Testis (tissue), 5 donors: ENCODE measurements at places on chromosomes 12 and 14. TPM values are rescaled to one million over a fixed set of nuclear protein-coding genes. Genes with fewer than 3 reads are reported as not detected.

DNA sequence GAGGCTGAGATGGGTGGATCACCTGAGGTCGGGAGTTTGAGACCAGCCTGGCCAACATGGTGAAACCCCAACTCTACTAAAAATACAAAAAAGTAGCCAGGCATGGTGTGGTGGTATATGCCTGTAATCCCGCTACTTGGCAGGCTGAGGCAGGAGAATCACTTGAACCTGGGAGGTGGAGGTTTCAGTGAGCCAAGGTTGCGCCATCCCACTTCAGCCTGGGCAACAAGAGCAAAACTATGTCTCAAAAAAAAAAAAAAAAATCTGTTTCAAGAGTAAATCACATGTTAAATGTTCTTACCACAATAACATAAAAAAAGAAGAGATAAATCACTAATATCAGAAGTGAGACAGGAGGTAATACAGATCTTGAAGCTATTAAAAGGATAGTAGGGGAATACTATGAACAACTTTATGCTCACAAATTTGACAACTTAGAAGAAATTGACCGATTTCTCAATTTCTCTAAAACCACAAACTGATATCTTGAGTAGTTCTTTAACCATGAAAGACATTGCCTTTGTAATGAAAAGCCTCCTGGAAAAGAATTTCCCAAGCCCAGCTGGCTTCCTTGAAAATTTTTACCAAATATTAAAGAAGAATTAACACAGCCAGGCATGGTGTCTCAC is 37.7 kb downstream of the TAOK3 start:
- no peak overlapping the region for H3K27ac ChIP-seq
- no peaks in the 10 kb centered on the region for H3K4me1 ChIP-seq
- H3K4me3 ChIP-seq, result no peak overlapping the region
- no peaks in the 10 kb centered on the region for H3K36me3 ChIP-seq
- no peak for DNase-seq

- H3K4me1 ChIP-seq, result peaks cover 11% of the 10 kb centered on the region
- peak overlapping the region; percentile 97 for H3K27ac ChIP-seq
- no peaks in the 10 kb centered on the region for H3K36me3 ChIP-seq
- peak overlapping the region; percentile 88 for H3K4me3 ChIP-seq
- no peaks in the 10 kb centered on the region for H3K27me3 ChIP-seq
- peak; percentile 45 for DNase-seq
Observed at GRCh38 chr12:12265571-12266388, 1.1 kb downstream of the LRP6 start.

DNA sequence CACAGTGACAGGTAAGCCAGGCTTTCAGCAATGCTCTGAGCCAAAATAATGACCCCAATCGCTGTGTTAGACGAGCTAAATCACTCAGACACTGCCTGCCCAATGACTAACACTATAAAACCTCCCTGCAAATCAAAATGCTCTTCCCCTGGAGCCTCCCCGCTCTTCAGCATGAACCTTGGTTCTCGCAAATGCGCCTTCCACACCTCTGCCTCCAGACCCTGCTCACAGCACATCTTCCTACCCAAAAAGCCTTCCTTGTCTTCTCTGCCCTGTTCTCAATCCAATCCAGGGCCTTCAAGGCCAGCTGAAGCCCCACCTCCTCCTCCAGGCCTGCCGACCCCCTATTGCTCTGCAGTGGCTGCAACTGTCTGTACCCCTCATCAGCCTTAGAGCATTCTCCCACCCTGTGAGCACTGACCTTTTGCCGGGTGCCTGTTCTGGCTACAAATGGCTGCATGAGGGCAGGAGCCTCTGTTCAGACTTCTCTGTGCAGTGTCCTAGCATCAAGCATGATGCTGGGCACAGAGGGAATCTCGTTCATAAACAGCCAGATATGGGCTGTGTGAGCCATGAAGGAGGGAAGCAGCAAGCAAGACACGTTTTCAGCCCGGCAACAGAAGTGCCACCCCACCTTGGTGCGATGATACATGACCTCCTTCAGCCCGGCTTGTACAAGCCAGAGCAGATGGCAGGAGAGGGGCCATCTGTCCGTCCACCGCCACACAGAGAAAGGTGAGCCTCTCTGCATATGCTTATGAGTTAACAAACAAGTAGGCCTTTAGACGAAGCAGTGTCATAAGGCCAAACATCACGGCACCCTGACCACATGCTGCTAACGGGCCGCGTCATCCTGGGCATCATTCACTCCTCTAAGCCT is 64.5 kb upstream of the DDX11 start:
- no peak overlapping the region for H3K4me3 ChIP-seq
- no peaks in the 10 kb centered on the region for H3K36me3 ChIP-seq

- H3K4me3 ChIP-seq, result no peak overlapping the region
- H3K4me1 ChIP-seq, result no peaks in the 10 kb centered on the region
- no peaks in the 10 kb centered on the region for H3K36me3 ChIP-seq
- no peaks in the 10 kb centered on the region for H3K27me3 ChIP-seq
Observed at GRCh38 chr12:112607427-112607826, 184.1 kb upstream of the RPH3A start.

DNA sequence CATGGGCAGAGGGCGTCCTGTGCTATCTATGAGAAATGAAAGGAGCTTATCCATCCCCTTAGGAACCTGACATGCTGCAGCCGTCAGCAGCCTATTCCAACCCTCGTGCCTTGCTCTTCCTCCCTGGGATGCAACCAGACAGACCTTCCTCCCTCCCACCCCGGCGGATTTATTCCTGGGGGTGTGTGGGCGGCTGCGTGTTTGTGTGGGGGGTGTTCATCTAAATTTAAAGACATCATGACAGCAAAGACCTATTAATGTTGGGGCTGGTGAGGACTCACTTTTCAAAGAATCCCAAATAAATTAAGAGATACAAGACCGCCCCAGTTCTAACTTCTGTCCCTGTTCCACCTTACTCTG is 52.0 kb downstream of the WSCD2 start:
- H3K4me1 ChIP-seq, result no peaks in the 10 kb centered on the region
- H3K27ac ChIP-seq, result no peak overlapping the region
- no peaks in the 10 kb centered on the region for H3K36me3 ChIP-seq
- no peak for DNase-seq
- H3K4me3 ChIP-seq, result no peak overlapping the region

DNA sequence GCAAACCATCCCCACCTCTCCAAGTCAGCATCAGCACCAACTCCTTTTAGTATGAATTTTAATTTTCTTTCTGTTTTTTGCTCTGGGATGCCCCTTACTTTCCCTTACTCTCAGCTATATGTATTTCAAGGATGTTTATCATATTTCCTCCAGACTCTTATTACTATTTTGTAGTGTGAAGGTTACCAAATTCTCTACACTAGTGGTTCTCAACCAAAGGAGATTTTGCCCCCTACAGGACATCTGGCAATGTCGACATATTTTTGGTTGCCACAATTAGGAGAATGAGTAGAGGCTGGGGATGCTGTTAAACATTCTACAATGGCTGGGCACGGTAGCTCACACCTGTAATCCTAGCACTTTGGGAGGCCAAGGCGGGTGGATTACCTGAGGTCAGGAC is 29.1 kb upstream of the SOS2 start:
- peak; percentile 23 for DNase-seq
- H3K4me1 ChIP-seq, result no peaks in the 10 kb centered on the region
- H3K4me3 ChIP-seq, result no peak overlapping the region

DNA sequence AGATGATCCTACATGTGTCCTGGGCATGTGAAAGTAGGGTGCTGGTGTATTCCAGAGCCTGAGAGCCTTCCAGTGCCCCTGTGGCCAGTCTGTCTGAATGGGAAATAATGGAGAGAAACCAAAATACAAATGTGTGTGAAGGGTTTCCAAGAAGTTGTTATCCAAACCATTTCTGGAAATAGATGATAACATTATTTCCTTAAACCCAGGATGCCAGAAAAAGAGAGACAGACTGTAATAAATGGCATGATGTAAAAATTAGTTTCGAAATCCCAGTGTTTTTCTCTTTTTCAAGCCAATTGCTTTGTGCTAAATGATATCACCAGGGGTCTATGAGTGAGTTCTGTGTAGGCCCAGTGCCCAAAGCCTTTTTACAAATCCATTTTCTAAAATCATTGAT is 175.3 kb downstream of the PHLDA1 start:
- no peak for DNase-seq
- no peaks in the 10 kb centered on the region for H3K4me1 ChIP-seq
- no peak overlapping the region for H3K27ac ChIP-seq
- H3K27me3 ChIP-seq, result no peaks in the 10 kb centered on the region

DNA sequence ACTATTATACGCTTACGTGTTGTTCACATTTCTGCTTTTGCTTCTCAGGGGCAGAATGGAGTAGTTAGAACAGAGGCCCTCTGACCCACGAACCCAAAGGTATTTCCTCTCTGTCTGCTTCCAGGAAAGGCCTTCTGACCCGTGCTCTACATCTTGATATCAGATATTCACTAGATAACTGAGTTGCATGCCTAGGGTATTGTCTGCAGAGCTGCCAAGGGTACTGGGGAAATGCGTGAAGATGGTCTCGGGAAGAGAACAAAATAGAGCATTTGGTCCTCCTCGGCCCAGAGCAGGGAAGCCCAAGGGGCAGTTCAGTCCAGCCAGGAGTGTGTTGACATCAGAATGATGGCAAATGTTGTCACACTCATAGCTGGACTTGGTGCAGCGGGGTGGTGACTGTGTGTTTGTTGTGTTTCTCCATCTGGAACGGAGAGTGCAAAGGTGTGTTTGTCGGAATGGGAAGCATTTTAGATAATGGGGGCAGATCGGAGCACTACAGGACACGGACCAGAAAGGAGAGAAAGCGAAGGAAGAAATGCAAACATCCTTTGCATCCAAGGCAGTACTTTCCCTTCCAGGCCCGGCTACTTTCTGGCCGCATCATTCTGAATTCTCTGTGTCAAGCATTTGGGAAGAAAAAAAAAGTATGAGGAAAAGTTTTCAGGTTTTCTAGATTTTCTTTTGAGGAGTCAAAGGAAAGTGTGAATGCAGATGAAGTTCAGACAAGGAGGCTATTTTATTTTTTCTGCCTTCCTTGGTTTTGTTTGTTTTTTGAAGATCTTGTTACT is 8.1 kb downstream of the GLT1D1 start:
- H3K4me3 ChIP-seq, result no peak overlapping the region
- no peaks in the 10 kb centered on the region for H3K36me3 ChIP-seq
- no peak overlapping the region for H3K27ac ChIP-seq
- no peak for DNase-seq
- H3K27me3 ChIP-seq, result no peaks in the 10 kb centered on the region
- H3K4me1 ChIP-seq, result no peaks in the 10 kb centered on the region

DNA sequence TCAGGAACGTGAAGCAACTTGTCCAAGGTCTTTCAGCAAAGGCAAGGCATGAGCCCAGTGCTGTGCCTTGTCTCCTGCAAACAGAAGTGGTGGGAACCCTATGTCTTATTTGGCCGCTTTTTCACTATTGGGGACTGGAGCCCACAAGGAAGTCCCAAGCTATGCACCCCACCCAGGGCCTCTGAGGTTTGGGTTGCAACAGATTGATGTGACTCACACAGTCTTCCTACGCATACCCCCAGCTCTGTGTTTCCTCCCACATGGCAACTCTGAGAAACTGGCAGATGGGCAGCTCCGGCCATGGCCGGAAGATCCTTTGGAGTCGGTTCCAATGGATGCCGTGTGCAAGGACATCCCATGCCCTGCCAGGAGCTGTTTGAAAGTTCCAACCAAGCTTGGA is 28.3 kb upstream of the CMKLR1 start:
- peak; percentile 25 for DNase-seq
- no peak overlapping the region for H3K27ac ChIP-seq
- no peak overlapping the region for H3K4me3 ChIP-seq
- H3K36me3 ChIP-seq, result no peaks in the 10 kb centered on the region

DNA sequence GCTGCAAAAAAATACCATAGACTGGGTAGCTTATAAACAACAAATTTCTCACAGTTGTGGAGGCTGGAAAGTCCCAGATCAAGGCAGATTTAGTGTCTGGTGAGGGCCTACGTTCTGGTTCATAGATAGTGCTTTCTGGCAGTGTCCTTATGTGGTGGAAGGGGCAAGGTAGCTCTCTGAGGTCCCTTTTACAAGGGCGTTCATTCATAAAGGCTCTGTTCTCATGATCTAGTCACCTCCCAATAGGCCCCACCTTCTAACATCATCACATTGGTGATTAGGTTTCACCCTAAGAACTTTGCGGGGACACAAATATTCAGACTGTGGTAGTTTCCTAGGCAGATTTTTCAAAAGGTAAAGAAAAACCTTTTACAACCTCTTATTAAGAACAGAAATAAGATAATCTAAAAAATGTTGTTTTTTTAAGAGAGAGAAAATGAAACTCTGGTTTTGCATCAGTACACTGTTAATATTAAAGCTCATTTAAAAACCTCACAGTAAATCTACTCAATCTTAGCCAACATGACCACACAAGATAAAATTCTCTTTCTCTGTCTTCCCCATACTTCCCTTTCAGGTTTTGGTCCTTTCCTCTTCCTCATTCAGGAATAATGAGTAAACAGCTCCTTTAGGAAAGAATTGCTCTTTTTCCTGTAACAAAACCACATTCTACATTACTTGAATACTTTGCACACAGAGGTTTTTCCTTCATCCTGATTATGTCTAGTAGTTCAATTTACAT is 117.5 kb downstream of the UNC79 start:
- H3K36me3 ChIP-seq, result no peaks in the 10 kb centered on the region
- no peak overlapping the region for H3K4me3 ChIP-seq
- H3K27ac ChIP-seq, result no peak overlapping the region
- no peaks in the 10 kb centered on the region for H3K4me1 ChIP-seq
- no peak for DNase-seq

DNA sequence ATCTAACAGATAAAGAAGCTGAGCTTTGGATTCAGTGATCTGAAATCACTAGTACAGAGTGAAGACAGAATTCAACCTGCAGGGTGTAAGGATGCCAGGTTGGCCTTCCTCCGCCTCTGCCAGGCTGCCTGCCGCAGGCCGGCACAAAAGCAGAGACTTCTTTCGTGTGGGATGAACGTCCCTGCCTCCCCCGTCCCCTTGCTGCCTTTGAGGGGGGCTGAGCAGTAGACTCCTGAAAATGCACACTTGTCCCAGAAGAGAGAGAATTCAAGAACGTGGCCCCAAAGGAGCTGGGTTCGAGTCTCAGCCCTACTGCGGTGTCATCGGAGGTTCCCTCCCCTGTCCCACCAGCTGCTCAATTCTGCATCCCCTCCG is 154.3 kb downstream of the BCL11B start:
- H3K4me1 ChIP-seq, result peaks cover 5% of the 10 kb centered on the region
- no peaks in the 10 kb centered on the region for H3K27me3 ChIP-seq
- DNase-seq, result no peak
- H3K4me3 ChIP-seq, result no peak overlapping the region
- H3K27ac ChIP-seq, result no peak overlapping the region
- no peaks in the 10 kb centered on the region for H3K36me3 ChIP-seq

- no peak overlapping the region for H3K27ac ChIP-seq
- DNase-seq, result no peak
- H3K4me3 ChIP-seq, result no peak overlapping the region
- no peaks in the 10 kb centered on the region for H3K36me3 ChIP-seq
Observed at GRCh38 chr12:67056329-67056728, 212.8 kb upstream of the CAND1 start.

Gene LTBR
- 112 TPM for total RNA-seq

Gene KRT77
- total RNA-seq, result not detected

Gene KLRC1
- 1.9 TPM for total RNA-seq
